ENCODE measurements at places on chromosomes 1 and 21.
A peak's percentile ranks its signal among the peaks of the same experiment; 100 is the strongest.

DNA sequence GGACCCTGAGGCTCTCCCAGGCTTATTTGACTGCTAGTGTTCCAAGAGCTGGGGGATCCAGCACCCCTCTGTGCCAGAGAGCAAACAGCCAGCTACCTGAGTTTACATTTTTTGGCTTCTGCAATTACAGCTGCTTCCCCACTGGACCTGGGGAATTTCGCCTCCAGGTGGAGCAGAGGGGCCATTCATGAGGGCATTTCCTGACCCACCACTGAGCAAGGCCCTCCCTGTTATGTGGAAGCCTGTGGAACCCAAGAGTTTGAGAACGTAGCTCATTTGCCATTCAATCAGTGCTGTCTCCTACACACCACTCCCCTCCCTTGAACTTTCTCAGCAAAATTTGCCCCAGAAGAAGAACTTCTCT lies 42.7 kb upstream of the TMEM51 start:
- DNase-seq: no peak

DNA sequence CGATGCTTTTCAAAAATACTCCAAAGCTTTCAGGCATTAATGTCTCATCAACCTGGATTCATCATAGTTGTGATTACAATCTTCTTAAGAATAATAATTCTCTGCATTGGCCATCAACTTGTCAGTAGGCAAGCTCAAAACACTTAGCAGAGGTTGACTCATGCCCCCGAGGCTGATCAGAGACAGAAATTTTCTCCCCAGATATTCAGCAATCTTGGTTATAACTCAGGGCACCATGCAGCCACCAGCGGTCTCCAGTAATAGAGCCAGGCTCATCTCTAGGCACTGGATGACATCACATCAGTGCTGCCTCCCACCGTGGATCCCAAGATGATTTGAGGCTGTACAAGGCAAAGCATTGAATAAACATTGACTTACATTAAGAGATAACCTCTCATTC lies 14.3 kb upstream of the IFFO2 start:
- DNase-seq: no peak

GRCh38 chr1:191993549-191993948 lies 164.7 kb upstream of the RGS18 start:
- no peak for DNase-seq

GRCh38 chr1:25904943-25905679 lies 1.1 kb downstream of the STMN1 start:
- DNase-seq: peak; percentile 88

GRCh38 chr21:34320011-34320410 lies 43.8 kb upstream of the KCNE2 start:
- no peak for DNase-seq

GRCh38 chr21:33396951-33397350 lies 6.3 kb upstream of the IFNGR2 start:
- no peak for DNase-seq

DNA sequence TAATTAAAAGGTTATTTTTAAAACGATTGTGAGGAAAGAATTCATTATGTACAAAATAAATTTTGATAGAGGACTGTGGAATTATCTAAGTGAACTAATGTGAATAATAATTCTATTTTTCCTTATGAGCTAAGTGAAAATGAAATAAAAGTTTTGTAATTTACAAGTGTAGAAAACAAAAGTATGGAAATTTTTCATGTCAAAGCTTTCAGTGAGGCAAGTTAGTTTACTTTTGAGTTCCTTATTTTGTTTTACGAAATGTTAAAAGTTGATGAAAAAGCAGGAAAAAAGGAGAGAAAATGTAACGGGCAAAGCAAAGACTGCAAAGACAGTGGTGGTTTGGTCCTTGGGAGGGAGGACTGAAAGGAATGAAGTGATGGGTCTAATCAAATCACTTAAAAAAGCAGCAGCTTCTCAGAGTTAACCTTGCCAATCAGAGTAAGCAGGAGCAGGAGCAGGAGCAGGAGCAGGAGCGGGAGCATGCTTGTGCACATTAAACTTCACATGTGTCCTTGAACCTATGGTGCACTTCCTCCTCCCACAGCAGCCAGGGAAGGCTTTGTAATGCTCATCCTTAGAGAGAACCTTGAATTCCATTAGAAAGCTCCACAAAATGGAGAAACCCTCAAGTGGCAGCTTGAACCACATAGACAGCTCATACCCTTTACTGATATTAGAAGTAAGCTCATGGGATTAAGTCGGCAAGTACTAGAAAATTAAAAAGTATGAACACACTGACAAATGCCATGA lies 133.4 kb downstream of the LHX4 start:
- no peak for DNase-seq

GRCh38 chr1:160419150-160419837 lies 18.9 kb downstream of the VANGL2 start:
- DNase-seq: no peak

DNA sequence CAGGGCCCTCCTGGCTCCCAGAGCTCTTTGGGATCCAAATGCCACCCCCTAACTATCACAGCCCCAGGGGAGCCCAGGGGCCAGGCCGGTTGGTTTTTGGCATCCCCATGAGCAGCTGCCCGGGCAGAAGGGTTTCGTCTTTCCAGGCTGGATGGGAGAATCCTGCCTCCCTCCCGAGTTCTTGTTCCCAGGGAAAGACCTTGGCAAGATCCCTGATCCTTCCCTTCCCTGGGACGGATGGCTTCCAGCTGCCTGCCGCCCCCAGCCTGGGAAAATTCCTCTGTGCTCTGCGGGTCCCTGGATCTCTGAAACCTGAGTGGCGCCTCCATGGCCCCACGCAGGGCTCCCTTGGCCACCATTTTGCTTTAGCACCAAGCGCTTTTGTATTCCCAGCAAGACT lies 55.6 kb downstream of the TAS1R2 start:
- no peak for DNase-seq

DNA sequence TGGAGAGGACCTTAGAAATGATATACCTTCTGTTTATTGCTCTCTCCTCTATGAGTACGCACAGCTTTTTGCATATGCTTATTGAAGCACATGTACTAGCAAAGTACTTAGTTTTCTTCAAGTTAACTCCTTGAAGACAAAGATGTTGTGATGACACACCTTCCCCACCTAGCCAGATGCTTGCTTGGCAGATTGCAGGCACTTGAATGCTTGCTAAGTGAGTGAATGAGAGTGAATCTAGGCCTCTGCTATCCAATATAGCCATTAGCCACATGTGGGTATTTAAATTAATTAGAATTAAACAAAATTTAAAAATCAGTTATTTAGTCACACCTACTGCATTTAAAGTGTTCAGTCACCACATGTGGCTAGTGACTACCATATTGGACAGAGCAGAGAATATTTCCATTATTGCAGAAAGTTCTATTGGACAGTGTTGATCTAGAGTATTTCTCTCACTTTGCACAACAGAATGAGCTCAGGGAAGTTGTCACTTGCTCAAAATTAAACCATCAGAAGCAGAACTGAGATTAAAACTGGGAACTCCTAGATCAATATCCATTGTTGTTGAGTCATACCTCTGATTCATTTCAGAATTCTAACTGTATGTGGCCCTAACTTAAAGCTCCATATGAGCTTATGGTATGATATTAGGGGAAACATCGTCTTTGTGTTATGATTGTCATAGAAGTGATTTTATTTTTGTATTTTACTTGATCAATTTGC lies 8.6 kb upstream of the EEIG2 start:
- DNase-seq: no peak

GRCh38 chr1:25556132-25556670 lies 12.8 kb downstream of the LDLRAP1 start:
- DNase-seq: no peak

DNA sequence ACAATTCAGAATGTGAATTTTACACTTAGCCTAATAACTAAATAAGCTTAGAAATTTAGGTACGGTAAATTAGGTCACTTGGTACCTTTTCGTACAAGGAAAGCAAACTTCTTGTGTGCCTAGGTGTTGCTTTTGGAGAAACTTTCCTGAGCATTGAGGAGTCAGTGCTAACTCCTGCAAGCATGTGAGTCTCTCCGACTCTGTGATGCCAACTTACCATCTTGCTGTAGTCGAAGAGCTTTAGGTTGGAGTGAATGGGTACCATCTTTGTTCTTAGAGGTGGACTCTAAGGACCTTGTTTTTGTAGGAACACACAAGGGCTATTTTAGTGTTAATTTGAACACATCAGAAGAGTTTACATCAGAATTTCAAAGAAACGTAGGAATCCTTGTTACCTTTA lies 688.9 kb downstream of the USP25 start:
- no peak for DNase-seq

DNA sequence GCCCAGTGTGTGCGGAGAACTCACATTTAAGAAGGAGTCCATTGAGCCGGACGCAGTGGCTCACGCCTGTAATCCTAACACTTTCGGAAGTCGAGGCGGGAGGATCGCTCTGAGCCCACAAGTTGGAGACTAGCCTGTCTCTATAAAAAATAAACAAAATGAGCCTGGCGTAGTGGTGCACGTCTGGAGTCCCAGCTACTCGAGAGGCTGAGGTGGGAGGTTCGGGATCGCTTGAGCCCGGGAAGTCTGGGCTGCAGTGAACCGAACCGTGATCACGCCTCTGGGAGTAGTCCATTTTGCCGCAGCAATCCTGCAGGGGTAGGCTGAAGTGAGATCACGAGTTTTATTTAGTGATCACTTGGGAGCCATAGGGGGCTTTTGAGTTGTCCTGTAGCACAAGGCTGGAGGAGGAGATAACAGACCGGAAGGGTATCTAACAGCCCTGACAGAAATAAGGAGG lies 497 bp upstream of the FUCA1 start:
- DNase-seq: peak; percentile 41

GRCh38 chr21:38241029-38241740 lies 15.6 kb upstream of the KCNJ15 start:
- DNase-seq: no peak

- peak; percentile 92 for DNase-seq
These were observed 2.8 kb upstream of the NUP210L start for GRCh38 chr1:154157520-154158306.

GRCh38 chr1:53107570-53108322 lies 34.7 kb downstream of the SLC1A7 start:
- no peak for DNase-seq

- DNase-seq: no peak
These were observed 10.7 kb upstream of the TCHH start for GRCh38 chr1:152125834-152126443.

DNA sequence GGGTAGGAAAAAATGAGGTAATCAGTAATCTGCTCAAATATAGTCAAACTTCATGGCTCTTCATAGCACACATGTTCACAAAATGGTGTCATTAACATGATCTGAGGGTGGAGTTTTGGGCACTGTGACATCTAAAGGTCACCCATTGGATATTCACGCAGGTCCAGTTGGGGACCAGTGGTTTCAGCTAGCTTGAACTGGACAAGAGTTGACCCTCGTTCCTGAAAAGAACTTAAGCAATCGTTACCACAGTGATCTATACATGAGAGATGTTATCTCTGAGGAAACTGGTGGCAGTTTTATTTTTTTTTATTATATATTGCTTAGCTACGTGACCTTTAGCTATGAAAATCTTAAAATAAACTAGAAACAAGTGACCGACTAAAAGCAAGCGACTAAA lies 3.0 kb upstream of the OR2C3 start:
- no peak for DNase-seq

DNA sequence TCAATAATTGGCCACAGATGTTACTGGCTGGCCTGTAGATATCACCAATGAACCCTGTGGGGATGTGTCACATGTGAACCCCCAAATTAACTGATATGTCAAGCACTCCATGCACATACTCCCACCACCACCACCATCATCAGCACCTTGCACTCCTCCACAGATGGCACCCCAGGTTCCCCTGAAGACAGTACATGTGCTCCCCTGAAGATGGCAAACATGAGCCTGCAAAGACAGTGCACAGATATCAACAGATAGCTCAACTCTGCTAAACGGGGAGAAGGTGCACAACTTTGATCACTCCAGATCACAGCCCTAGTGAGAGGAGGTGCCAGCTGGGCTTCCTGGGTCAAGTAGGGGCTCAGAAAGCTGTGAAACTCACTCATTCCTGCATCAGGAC lies 74.4 kb downstream of the CLCA4 start:
- no peak for DNase-seq

DNA sequence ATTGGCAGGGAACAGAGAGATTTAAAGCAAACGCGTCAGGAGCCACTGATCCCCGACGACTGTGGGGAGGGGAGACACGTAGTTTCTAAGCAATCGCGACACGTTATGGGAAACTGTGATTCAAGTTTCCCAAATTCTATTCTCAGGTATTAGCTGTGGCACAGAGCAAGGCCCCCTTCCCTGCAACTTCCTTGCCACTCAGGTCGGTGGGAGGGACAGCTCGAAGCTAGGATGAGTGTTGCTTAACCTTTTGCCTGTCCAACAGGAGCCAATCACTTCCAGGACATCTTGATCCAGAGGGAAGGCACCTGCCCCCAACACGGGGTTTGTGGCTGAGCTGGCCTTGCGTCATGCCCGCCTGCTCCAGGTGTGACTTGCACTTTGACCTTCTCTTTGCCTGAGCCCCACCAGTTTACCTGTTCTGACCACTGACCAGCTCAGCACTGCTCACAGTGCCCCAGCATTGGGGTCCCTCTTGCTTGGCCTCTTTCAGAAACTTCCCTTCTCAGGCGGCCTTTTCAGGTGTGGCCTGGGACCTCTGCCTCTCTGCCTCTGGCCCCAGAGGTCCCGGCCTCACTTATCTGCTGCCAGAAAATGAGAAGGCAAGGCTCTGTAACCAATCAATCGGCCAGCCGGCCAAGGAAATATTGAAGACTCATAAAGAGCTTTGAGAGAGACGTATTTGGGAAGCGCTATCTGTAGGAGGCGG lies 24.6 kb downstream of the TEX35 start:
- DNase-seq: no peak

- no peak for DNase-seq
These were observed 207.0 kb downstream of the PTPRC start for GRCh38 chr1:198845851-198846250.

- DNase-seq: no peak
These were observed 10.9 kb downstream of the GAS5 start for GRCh38 chr1:173856903-173857302.

GRCh38 chr1:218336328-218336727 lies 8.8 kb upstream of the TGFB2 start:
- DNase-seq: no peak

GRCh38 chr1:229221106-229222019 lies 49.5 kb upstream of the RAB4A start:
- DNase-seq: no peak

DNA sequence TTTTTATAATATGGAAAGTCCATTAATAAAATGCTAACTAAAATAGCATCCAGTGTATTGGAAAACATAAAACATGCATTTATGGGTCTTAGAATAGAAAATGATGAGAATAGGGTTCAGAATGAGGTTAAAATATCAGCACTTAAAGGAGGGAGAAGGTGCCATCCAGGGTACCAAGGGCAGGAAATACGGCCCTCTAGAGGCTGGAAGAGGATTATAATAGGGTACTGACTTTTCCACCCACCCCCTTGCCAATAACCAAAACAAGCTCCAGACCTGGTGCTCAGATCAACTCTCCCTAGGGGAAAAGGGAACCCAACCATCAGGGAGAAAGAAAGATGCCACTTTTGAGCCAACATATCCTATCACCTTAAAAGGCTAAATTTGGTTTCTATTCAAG lies 26.7 kb downstream of the ASTN1 start:
- DNase-seq: no peak

- no peak for DNase-seq
These were observed 39.1 kb upstream of the DPH5 start for GRCh38 chr1:101064697-101065096.

- no peak for DNase-seq
These were observed 78.6 kb downstream of the STUM start for GRCh38 chr1:226627050-226627755.
